ENCODE measurements at places on chromosomes 16 and 17.

DNA sequence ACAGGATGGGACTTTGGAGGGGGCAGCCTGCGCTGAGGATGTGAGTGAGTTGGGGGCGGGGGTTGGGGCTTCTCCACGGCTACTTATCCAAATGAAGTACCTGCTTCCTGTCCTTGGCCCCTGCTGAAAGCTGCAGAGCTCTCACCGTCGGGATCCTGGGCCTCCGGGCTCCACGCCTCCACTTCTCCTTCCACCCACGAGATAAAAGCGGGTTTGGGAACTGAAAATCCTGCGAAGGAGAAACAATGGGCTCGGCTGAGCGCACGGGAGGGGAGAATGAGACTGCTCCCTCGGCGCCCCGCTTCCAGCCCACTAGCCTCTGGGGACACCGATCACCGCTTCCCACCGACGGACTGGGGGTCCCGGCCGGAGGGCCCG is 486 bp downstream of the ZNF785 start:
- no peak for DNase-seq

- no peak for DNase-seq
Measured at GRCh38 chr17:12514596-12514995, 151.1 kb upstream of the MYOCD start.

DNA sequence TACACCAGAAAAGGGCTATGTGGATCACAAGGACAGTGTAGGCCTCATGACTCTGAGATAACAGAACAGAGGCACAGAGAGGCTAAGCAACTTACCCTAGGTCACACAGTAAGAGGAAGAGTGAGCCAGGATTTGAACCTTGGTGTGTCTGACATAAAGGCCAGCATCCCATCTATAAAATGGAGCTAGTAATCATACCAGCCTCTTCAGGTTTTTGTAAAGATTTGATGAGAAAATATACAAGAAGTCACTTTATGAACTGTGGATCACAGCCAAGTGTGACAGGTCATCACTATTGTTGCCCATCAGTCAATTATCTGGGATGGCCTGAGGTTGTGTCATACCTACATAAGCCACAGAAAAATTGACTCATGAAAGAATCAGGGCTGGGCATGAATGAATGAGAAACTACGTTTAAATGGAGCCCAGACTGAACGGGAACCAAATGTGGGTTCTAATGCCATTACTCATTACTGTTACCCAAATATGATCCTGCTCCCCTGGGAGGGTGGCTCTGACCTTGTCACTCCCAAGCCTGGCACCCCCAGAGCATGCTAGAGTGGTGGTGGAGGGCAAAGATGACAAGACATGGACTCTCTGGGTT is 21.0 kb downstream of the FBXO39 start:
- no peak for DNase-seq

DNA sequence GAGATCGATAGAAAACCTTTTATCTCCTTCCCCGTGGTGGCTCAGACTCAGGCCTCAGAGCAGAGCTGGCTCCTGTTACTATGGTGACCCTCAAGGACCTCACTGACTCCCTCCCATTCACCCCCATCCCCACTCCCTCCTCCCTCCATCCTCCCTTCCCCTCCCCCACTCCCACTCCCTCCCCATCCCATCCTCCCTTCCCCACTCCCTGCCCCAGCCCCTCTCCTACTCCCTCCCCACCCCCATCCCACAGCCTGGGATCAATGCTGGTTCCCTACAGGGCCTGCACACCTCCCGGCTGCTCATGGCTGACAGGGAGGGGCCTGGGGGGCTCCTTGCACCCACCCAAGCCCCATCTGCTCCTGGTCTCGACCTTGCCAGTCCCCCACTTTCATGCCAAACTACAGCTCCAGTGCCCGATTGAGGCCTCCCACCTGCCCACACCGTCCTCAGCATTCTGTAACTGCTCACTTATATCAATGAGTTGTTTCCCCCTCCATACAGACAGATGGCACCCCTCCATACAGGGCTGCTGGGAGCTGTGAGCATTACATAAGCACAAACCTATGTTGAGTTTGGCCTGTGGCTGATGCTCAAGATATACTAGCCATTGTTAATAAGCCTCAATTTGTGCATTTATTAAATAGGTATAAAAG is 11.6 kb upstream of the RAI1 start:
- DNase-seq, result no peak

GRCh38 chr17:50268743-50269275 is 5.5 kb upstream of the TMEM92 start:
- DNase-seq, result no peak

DNA sequence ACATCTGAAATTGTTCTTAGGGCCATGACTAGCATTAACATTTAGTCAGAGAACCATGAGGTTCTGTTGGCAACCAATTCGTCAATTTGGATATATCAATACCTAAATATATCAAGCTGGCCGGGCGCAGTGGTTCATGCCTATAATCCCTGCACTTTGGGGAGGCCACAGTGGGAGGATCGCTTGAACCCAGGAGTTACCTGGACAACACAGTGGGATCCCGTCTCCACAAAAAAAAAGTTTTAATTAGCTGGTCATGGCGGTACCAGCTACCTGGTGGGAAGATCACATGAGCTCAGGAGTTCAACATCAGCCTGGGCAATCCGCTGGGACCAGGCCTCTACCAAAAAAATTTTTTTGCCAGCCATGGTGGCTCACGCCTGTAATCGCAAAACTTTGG is 8.4 kb downstream of the YWHAE start:
- DNase-seq, result no peak

Measured in NCI-H2081 treated with DMSO at 0.1 percent for 48 hours (cell line).